Inflammatory macrophage treated with lipopolysaccharide for 1 hour (primary cell): ENCODE measurements at places on chromosomes 4 and X.

DNA sequence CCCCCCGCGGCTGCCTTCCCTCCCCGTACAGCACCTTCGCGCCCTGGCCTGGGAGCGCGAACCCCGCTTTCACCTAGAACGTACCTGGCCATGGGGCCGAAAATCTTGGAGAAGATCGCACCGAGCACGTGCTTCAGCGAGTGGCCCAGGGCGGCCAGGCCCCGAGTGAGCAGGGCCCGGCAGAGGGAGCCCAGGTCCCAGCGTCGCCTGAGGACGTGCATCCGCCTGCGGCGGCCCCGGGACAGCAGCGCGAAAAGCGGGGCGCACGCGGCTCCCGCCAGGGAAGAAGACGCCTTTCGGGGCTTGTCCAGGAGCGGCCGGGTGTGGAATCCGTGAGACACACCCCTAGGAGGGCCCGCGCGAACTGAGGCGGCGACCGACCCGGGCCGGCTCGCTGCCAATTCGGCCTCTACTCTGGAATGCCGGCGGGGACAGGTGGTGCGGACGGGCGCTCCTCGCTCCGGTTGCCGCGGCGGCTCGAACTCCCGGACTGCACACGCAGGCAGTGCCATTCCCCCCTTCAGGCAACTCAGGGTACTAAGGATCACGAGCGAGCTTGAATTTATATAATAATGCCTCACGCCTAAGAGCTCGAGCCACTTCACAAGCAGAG is at the start of gene HS6ST2:
TSS of gene HS6ST2 (minus strand) at position 539 of the 613 bp plus-strand sequence.
- no peak for DNase-seq

DNA sequence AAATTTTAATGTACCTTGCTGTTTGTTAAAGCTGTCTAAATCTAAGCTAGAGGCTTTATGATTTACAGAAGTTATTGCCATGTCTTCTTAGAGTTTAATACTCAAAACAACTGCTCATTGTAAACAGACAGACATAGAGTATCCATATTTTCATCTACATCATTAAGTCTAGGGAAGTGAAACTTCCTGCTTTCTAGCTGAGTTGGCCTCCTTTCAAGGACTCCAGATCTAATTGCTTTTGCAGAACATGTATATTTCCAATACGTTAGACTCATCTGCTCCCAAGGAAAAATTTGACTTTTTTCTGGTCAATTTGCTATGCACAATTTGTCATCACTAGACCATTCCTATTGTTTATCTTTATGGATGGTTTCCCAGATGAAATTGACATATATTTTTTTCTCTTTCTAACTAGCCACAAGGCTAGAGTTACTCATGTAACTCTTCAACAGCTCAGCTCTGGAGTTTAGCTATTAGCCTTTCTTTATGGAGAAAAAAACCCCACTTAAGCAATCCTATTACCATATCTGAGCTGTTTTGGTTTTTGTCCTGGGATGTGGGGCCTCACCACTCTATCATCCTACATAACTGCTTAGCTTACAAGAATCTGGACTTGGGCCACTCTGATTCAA is 122.9 kb downstream of the PPA2 start:
- DNase-seq = peak; percentile 25

DNA sequence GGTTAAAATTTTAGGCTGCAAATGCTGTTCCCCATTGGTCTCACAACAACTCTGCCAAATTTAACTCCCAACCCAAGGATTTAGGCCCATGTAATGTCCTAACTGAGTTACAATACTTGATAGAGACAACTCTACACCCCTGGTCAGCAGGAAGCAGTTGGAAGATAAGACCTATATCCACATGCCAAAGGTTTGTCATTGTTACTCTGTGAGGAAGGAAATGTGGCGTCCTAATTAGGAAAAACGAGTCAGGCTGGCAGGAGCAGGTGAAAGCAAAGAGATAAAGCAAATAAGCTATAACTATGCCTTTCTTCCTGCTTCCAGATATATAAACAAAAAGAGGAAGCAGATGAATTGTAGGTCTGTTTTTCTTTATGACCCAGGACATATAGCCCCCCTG is 69.1 kb downstream of the SPIN4 start:
- DNase-seq = no peak

DNA sequence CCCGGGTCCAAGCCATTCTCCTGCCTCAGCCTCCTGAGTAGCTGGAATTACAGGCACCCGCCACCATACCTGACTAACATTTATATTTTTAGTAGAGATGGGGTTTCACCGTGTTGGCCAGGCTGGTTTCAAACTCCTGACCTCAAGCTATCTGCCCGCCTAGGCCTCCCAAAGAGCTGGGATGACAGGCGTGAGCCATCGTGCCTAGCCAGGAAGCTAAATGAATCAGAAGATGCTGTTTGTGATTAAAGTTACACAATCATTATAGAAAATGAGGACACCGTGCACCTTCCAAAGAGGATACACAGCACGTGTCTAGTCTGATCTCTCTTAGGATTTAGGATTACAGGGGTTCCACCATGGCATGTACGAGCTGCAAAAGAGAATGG is 99.6 kb downstream of the DHRSX start:
- no peak for DNase-seq

DNA sequence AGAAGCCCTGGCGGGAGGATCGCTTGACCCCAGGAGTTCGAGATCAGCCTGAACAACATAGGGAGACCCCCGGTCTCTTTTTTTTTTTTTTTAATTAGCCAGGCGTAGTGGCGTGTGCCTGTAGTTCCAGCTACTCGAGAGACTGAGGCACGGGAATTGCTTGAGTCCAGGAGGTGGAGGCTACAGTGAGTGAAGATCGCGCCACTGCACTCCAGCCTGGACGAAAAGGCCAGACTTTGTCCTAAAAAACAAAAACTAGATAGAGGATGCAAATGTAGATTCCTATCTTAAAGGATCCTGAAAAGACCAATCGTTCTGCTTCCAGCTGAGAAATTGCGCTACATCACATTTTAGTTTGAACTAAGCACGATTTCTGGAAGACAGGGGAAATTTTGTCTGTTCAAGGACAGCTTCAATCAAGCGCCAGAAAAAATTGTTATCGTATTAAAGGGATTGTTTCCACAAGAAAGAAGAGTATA is 627 bp upstream of the HSD17B11 start:
- no peak for DNase-seq

DNA sequence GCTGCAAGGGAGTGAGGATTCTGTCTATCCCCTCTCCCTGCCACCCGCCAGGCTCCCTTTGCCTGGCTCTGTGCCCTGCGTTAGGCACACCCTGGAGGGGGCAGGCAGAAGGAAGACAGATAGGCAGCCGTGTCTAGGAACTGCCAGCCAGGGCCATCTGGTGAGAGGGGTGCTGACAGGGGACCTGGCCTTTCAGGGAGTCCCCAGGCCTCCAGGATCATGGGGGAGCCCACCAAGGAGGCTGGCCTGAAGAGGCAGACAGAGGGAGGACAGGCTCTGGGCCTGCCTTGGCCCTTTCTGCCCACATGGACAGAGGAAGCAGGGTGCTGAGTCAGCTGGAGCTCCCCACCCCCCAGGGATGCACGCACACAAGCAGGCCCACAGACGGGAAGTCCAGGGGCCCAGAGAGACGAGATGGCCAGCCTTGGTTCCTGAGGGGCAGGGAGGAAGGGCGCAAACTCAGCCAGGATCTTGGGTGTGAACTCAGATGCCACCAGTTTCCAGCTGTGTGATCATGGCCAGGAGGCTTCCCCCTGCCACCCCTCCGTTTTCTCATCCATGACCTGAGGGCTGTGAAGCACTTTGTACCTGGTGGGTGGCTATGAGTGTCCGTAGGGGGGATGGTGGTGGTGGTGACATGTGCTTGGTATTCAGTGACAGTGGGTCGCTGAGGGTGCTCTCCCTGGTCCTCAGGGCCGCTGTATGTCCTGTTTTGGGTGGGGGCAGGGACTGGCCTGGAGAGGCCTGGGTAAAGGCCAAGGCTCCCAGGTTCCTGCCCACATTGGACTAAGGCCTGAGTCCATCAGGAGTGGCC is 1.8 kb downstream of the SH3BP2 start:
- peak; percentile 59 for DNase-seq

GRCh38 chr4:100009490-100009889 is 59.4 kb upstream of the H2AZ1 start:
- no peak for DNase-seq

- peak; percentile 84 for DNase-seq
Measured at GRCh38 chr4:184453365-184454160, 20.8 kb downstream of the IRF2 start.

GRCh38 chrX:34503119-34503518 is 154.0 kb downstream of the TMEM47 start:
- DNase-seq = no peak

DNA sequence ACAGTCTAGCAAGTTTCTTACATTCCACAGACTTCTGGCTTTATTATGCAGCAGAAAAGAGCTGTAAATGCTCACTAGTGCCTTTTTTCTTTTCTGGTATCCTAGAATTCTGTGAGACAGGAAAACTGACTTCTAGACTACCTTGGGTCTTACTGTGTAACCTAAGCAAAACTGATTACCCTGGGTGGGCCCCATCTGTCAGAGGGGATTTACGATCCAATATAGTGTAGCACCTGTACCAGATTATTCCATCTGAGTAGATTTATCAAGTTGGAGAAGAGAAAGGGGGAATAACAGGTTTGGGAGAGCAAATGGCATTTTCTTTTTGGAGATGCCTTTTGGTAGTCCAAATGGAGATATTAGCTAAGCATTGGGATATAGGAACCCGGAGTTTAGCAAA is 46.7 kb downstream of the FSTL5 start:
- no peak for DNase-seq

DNA sequence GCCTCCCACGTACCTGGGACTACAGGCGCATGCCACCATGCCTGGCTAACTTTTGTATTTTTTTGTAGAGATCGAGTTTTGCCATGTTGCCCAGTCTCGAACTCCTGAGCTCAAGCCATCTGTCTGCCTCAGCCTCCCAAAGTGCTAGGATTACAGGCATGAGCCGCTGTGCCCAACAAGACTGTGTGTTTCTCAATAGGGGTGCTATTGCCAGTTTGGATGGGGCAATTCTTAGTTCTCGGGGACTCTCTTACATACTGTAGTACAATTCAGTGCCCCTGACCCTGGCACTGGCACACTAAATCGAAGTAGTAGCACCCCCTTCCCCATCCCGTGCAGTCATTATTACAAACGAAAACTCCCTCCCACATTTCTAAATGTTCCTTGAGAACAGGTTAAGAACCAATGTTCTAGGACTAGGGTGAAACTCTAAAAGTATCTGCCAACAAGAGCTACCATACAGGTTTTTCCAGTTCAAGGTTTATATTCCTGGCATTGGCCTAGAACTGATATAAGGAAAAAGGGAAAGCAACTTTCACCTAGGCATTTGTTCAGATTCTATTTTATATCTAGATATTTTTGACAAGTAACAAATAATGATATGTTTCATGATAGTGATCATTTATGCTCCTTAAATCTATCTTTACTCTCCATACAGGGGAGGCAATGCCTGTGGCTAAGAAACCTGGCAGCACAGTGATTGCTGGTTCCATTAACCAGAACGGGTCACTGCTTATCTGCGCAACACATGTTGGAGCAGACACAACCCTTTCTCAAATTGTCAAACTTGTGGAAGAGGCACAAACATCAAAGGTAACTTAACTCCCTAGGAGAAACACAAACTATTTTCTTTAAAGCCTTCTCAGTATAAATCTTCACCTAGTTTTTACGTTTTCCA is 50.4 kb upstream of the PGAM4 start:
- DNase-seq = no peak

GRCh38 chrX:130170752-130171445 is 863 bp upstream of the RAB33A start:
- DNase-seq = peak; percentile 39

DNA sequence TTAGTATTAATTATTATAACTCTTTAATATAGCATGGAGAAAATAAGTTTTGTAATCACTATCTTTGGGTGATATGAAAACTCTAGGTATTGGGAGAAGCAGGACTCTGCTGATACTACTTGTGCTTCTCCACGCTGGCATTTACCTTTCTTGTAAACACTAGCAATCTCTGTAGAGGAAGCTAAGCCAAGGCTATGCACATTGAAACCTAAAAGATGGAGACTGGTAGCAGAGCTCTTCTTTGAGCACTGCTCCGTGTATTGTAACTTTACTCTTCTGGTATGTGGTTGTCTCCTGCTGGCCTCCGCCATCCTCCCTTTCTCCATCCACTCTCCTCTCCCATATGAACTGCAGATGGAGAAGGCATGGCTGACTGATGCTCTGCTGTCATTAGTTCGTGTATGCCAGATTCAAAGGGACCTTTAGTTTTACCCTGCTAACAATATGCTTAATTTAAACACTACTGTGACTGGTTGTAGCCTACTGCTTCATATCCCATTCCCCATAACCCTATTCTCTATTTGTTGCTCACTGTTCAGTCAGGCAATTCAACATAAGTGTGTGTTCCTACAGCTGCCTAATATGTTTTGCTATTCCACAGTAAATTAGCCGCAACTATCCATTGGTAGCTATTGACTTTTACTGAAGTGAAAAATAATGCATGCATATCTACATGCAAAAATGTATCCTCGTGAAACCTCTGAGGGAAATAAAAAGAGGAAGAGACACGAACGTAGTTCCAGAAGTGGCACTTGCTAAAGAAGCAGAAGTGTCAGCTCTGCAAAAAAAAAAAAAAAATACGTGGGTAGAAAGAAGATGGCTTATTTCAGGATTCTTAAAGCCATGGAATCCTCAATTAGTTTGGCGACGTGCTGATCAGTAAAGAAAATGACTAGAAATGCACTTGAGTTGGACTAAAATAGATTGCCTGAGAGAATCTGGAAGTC is 55.6 kb upstream of the CCSER1 start:
- DNase-seq = peak; percentile 69

- DNase-seq = no peak
Measured at GRCh38 chrX:48083706-48084105, 12.3 kb upstream of the ZNF630 start.

DNA sequence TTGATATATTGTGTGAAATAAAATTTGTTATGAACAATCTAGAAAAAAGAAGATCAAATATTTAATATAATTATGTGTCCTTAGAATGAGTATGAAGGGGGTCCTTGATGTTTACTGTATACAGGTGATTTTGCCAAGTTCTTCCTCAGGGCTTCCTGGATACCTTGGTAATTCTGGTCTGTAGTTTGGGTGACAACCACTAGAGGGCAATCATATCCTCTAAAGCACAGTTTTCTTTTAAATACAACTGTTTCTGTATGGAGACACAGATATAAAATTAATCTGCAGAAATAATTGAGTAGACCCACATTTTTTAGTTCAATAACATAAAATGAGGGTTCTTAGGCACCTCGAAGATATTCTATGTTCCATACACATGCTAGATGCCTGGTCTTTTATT is 157.7 kb downstream of the SPANXN1 start:
- DNase-seq = peak; percentile 2

DNA sequence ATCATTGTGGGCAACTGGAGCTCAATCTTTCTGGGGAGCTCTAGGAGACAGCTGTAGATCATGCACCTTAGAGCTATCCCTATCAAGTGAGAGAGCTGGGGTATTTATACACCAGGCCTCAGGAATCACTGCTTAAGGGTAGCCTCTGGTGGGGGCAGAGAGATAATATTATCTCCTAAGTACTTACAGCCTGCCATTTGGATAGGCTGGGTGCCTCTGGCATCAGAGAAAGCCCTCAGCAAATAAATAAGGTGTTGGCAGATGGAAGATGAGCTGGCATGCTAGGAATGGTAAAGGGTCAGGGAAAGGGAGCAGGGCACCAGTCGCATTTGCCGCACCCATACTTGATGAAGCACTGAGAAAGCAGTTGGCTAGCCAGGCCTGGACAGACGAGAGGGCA is 75.9 kb downstream of the HCCS start:
- DNase-seq = no peak
